Chondrocyte (in vitro differentiated cells): ENCODE measurements at places on chromosomes 5 and 9. TPM values are rescaled to one million over a fixed set of nuclear protein-coding genes. Genes with fewer than 3 reads are reported as not detected.

The DDX4 gene
- not detected in 3 replicates for total RNA-seq

The COX7C gene
- total RNA-seq, result 294 to 346 TPM (median 300 TPM) in 3 replicates

The PRDM9 gene
- not detected in 3 replicates for total RNA-seq

DNA sequence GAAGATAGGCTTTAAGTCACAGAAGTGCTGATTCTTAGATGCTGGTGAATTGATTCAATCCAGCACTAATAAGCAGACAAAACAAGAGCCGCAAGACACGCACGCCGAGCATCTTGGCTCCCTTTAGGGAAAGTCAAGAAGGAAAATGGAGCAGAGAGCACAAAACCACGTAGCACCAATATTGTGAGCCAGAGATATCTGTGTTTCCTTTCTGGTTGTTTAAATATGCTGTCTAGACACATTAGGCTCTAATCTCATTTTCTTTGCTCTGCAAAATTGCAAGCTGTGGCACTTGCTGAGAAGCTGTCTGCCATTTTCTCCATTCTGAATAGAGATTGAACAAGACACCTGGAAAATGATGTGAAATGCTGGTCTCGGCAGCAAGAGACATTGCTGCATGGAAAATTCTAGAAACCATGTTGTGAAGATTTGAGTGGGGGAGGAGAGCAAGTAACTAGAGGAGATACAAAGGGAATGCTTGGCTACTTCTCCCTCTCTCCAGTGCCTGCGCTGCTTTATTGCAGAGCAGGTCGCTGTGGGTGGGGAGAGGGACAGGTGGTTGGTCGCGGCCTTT is 336.3 kb downstream of the MED10 start:
- no peak for DNase-seq

DNA sequence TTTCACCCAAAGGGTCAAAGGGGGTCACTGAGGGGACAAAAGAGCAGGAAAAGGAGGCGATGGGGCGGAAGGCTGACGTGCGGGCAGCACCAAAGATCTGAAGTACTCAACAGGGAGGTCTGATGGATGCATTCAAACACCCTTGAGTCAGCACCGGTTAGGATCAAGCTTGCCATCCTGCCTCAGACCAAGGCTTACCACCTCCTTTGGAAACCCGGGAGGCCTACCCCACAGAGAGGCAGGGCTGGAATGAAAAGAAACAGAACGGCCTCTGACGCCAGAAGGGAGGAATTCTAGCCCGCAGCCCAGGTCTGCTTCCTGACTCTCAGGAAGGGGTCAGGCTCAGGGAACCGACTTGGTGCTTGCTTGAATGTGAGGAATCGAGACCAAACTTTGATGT is 125.6 kb downstream of the PAPPA start:
- no peak for DNase-seq

- DNase-seq, result no peak
Observed at GRCh38 chr5:150639751-150640150, 709 bp upstream of the SYNPO start.

GRCh38 chr9:92669527-92669889 is 423 bp downstream of the IPPK start:
- no peak for DNase-seq
